Type B pancreatic cell (in vitro differentiated cells): ENCODE measurements at places on chromosomes 6 and 20.

GRCh38 chr6:168372889-168373288, 53.3 kb upstream of the DACT2 start:
- no peak for DNase-seq

DNA sequence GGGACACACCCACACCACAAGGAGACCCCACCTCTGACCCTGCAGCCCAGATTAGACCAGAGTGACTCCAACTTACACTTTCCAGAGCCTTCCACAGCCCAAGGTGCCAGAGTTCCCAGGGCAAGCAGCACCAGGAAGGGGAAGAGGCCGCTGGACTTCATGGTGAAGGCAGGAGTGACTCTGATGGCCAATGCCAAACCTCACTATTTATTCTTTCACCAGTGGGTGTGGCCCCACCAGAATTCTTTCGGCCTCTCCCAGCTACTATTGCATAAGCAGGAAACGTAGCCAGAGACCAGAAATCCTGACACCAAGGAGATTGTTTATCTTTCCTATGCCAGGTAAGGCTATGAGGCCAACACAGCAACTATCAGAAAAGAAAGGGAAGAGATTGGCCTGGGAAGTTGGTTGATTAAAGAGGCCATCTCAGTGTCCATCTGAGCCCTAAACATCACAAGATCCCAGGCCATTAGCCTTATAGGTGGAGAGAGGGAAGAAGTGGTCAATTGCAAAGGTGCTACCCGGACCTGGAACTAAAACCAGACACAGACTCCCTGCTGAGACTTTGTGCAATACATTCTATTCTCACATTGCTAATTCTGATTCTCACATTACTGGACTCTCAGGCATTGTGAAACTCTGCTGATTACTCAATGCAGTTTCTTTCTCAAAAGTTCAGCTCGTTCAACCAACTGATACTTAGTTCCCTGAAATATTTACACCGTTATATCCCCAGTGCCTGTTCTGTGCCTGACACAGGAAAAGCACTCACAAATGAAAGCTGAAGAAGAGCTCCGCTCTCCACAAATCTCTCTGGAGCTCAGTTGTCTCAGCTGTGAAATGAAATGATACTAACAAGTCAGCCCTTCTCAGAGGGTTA, at the start of gene SLPI:
TSS of gene SLPI (minus strand) at position 182 of the 880 bp plus-strand sequence. CDS start at position 161, 21 bp downstream.
- no peak for DNase-seq

- DNase-seq = no peak
Measured at GRCh38 chr20:31415653-31416052, 9.6 kb upstream of the DEFB121 start.

DNA sequence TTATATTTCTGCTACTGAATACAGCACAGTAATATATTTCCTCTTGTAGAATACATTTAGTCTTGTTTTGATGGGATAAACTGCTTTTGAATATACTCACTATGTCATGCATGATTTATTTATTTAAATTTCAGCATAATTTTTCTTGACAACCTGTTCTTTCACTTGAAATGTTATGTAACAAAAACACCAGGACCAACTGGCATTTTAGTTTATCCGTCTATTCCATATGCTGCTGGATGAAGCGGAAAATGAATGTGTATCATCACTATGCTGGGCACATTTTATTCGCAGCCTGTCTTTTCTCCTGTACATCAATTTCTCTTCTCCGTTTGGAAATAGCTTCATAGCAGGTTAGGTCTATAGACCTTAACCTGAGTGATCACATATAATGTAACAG, 206.8 kb upstream of the PLCB4 start:
- DNase-seq = no peak

DNA sequence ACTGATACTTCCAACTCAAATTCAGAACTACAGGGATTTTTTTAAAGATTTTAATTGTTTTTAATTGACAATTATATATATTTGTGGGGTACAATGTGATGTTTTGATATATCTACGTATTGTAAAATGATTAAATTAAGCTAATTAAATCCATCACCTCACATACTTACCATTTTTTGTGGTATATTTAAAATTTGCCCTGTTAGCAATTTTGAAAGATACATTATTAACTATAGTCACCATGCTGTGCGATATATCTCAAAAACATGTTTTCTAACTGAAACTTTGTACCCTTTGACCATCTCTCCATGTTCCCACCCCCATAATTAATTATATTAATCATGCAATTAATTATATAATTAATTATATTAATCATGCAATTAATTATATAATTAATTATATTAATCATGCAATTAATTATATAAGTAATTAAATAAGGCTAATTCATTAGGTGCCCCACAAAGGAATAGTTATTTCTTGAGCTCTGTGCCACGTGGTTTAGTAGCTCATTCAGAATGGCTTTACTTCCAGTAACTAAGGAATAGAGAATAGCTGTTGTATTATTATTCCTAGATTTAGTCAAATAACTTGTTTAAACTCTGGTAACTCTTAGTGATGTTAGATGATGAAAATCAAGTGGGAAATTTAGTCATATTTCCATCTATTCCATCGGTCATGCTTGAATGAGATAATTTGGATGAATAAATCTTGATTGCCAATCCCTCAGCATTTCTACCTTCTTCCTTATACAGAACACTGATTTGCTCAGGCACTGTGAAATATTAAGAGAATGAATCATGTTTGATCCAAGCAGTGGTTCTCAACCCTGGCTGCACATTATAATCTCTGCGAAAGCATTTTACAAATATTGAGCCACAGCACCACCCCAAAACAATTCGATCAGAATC, 25.1 kb downstream of the LOC128125822 start:
- no peak for DNase-seq

GRCh38 chr6:129390900-129391299, 319.1 kb downstream of the ARHGAP18 start:
- no peak for DNase-seq

- DNase-seq = no peak
Measured at GRCh38 chr6:56628105-56628504, 14.6 kb downstream of the DST start.

GRCh38 chr6:12419631-12420272, 129.6 kb downstream of the EDN1 start:
- no peak for DNase-seq

DNA sequence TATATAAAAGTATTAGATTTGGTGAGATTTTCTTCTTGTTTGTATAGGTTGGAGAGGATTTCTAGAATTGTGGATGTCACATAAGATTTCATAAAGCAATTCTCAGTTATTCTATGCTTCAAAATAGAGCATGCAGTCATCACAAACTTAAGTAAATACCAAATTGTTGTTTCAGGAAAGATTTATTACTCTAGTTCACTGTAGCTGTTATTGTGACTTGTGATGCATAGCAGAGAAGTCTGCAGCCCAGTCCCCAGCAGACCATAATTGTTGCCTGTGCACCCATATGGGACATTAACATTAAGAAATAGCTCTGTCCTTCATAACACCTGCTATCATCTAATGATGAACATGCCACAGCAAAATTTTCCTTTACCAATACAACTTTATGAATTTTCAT, 228.0 kb upstream of the FAM83B start:
- DNase-seq = no peak

GRCh38 chr6:34562861-34563512, 6.9 kb upstream of the SPDEF start:
- DNase-seq = no peak

DNA sequence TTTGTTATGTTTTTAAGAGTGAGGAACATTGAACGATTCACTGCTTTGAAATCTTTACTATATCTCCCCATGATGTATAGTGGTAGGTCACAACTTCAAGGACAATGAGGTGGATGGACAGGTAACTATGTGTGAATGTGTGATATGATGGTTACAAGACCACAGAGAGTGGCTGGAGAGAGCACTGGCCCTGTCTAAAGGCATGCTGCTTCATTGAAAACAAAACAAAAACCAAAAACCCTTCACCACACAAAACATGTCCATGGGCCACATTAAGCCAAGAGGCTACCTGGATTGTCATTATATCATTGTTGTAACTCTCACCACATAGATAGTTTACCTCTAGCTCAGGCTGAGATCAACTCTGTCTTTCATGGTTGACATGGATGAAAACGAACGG, 180.6 kb upstream of the TENT5A start:
- no peak for DNase-seq

DNA sequence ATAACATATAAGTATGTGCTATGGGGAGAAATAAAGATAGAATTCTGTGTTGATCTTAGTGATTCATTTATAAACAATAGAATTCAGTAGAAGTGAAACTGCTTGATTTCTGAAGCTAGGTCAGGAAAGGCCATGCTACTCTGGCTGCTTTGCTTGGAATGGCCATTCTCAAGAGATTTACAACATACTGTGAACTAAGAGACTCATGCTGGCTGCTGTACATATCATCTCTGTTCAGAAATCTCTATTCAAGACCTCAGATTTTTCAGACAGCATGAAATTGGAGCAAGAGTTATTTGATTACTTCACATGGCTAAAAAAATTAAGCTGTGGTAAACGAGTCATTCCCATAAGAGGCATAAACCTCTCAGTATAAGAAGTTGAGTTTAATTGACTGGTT, 662.6 kb downstream of the BCKDHB start:
- DNase-seq = no peak

DNA sequence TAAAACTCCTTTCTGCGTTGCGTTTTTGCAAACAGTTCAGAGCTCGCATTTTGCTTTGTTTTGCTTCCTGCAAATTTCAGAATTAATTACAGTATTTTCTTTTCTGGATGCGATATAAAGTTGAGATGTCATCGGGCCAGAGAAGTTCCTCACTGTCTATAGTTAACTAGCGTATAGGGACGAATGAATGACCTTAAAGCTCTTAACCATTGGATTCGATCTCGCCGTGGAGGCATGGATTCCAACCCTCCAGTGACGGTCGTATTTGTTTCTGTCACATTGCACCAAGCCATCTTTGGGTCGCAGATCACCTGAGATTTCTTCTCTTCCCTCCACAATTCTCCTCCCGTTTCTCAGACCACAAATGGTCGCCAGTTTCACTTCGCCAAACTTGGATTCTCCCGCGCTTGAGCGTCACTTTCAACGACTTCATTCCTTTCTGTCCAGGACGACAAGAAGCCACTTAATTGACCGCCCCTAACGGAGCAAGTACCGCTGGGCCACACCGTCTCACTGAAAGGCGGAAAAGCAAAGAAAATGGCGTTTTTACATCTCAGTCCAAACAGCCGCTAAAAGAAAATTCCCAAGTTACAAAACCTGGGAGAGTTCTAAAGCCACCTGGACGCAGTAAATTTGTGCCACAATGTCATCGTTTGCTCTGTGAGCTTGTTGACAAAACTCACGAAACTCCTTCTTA, 85.3 kb upstream of the ZNF184 start:
- no peak for DNase-seq

DNA sequence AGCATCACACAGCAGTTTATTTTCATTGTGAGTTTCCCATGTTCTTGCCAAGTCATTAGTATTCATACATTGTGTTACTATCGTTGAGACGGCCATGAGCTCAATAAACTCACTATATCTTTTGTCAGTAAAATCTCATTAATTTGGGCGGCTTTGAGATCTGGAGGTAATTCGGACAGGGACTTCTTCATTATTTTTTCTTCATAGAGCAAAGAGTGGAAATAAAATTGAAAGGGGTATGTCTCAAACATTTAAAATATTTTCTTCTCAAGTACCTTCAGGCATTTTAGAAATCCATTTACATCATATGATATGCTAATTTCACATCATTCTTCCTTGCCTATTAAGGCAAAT, 14.6 kb downstream of the NOX3 start:
- DNase-seq = no peak

DNA sequence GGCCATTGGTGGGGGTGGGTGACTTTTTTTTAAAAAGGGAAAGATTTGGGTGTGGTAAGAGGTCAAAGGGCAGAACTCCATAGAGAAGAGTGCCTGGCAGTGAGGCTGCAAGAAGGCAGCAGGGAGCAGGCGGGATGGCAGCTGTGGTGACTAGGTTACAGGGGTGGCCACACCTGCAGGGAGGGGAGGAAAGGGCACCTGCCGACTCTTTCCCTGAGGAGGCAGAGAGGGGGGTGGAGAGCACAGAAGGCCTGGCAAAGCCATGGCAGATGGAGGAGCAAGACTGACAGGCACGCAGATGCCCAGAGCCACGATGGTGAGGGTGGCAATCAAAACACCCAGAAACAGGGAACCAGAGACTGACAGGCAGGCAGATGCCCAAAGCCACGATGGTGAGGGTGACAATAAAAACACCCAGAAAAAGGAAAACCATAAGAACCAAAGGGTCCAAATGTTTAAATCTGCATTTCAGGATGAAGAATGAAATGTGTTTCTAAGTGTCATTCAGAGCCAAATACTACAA, 19.3 kb downstream of the CST7 start:
- DNase-seq = no peak

DNA sequence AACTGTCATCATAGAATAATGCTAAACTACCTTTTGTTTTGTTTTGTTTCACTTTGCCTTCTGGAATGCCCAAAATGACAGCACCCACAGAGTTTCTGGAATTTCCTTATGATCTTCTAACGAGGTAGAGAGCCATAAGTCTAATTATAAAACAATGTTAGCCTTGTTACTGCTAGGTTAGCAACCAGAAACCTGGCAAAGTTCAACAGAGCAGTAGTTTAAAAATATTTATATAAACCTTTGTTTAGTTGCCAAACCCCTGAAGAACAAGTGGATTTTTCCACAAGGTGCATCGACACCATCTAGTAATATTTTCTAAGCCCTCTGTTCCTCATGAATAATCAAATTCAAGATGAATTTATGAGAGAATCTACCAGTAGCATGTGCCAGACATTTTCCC, 27.6 kb upstream of the IPCEF1 start:
- DNase-seq = no peak

DNA sequence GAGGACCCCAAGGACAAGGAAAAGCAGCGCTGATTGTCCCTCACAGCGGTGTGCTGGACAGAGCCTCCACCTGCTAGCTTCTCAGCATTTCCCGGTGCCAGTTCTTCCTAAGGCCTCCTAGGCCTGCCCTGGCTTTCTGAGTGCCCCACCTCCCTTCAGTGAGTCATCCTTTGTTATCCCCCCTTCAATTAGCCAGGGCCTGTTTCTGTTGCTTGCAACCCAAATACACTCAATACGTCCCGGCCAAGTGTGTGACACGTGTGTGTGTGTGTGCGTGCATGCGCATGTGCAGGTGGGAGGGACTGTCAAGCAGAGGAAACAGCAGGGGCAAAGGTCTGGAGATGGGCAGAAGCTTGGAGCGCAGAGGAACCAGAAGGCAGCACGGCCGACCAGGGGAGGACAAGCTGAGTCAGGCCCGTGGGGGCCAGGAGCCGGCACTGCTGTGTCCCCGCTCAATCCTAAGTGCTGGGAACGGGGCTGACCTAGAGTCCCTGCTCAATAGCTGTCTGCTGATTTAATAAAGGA, 159.8 kb downstream of the PREX1 start:
- no peak for DNase-seq

DNA sequence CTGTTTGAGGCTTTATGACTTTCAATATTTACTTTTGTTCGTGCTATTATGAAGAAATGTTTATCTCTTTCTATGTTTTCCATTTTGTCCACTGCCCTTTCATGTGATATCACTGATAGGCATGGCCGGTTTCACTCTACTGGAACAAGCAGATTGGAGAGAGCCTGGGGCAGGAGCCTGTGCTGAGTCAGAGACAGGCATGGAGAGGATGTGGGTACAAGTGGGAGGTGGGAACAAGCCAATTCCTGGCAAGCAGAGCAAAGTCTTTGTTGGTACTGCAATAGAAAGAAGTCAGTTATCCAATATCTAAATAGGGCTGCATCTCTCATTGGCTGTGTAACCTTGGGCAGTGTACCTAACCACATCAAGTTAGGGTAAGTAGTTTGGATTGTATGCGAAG, 545.6 kb upstream of the MAP3K7 start:
- DNase-seq = no peak

- DNase-seq = no peak
Measured at GRCh38 chr6:41269716-41270115, 16.8 kb downstream of the TREM1 start.

- DNase-seq = no peak
Measured at GRCh38 chr6:129863664-129864063, 2.5 kb upstream of the TMEM244 start.
